Stimulated activated CD4-positive, alpha-beta T cell treated with anti-CD3 and anti-CD28 coated beads, Interleukin-1b, Interleukin-23, amount 100 ng/mL, for 1 hour (primary cell): ENCODE measurements at places on chromosomes 2 and 18.

DNA sequence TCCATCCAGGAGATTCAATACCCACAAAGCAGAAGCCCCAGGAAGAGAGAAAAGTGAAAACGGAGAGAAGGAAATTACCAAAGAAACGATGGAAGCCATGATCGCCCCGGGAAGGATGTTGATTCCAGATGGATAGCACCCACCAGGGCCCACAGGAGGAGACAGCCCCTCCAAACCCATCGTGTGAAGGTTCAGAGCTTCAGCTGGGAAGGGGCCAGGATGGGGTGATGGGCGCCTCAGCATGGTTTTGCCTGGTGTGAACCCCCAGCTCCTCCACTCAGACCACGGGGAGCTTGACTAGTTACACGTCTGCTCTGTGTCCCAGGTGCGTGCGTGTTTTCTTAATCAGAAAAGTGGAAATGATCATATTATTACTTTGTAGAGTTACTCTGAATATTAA lies 264.5 kb downstream of the EIPR1 start:
- DNase-seq = no peak

- DNase-seq = no peak
These were observed 1.9 kb upstream of the SOX11 start for GRCh38 chr2:5690286-5690685.

DNA sequence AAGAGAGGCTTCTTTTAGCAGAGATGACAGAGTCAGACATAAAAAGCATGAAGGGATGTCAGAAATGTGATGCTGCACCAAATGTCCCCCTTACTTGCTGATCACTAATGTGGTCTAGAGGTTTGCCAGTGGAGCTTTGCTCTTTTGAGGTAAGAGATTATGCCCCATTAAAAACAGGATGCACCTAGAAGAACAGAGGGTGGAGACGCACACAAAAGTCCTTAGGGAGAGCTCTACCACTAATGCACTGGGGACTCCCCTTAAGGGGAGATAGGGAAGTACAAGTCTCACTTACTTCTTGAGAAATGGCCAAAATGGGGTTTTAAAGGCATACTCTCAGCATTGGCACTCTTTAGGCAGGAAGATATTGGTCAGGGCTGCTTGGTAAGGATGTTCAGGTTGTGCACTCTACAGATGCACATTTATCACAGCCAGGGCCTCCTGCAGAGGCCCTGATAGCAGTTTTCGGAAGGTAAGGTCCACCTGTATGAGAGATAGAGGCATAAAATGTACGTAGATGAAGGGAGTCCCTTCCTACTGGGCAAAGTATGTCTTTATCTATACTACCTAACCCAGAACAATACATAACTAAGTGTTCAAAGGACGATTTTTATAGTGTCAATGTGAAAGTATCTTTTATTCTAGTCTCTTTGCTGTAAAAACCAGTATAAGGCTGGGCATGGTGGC lies 17.0 kb upstream of the SCYGR1 start:
- DNase-seq = no peak

GRCh38 chr2:174326161-174327020 lies 8.4 kb upstream of the SP9 start:
- DNase-seq = no peak

DNA sequence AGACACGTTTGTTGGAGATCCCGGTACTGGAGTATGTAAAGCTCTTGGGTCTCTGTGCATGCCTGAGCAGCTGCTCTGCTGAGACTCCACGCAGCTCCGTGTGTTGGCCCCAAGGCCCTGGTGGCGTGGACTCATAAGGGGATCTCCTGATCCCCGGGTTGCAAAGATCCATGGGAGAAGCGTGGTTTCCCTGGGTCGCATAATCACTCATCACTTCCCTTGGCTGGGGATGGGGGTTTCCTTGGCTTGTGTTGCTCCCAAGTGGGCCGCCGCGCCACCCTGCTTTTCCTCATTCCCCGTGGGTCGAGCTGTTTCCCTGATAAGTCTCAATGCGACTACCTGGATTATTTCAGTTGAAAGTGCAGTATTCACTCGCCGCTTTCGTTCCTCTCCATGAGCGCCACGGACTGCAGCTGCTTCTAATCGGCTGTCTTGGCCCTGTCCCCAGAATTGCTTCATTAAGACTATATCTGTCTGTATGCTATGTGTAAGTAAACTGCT lies 76.0 kb downstream of the EPC2 start:
- no peak for DNase-seq

DNA sequence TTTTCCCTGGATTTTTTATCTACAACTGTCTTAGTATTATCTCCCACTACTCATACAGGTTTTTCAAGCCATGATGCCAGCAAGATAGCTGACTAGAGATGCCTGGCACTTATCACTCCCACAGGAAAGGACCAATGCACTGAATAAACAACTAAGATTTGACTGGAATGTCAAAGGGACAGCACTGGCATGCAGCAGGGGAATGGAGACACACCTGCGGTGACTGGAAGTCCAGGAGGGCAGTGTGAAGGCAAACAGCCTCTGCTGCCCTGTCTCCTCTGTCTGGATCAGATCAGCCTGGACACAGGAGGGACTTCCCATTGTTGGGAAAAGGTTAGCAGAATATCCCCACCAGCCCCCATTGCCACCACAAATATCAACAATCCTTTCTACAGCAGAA lies 85.1 kb downstream of the TMEM237 start:
- no peak for DNase-seq

GRCh38 chr2:121532347-121532766 lies 1.7 kb downstream of the RNU4ATAC start:
- DNase-seq = no peak

DNA sequence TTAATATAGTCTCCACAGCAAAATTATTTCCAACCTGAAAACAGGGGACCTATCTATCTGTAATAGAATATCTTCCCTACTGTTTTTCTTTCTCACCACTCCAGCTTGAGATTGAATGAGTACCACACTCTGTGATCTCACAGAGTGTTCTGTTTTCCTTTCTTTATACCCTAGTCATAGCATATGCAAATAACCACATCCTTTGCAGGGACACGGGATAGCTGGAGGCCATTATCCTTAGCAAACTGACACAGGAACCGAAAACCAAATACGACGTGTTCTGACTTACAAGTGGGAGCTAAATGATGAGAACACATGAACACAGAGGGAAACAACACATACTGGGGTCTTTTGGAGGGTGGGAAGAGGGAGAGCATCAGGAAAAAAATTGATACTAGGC lies 224.7 kb downstream of the SLC8A1 start:
- DNase-seq = no peak

GRCh38 chr2:240589375-240589774 lies 2.8 kb downstream of the CAPN10 start:
- DNase-seq = no peak

- DNase-seq = no peak
These were observed 113.6 kb downstream of the PDCL3 start for GRCh38 chr2:100676346-100676745.

DNA sequence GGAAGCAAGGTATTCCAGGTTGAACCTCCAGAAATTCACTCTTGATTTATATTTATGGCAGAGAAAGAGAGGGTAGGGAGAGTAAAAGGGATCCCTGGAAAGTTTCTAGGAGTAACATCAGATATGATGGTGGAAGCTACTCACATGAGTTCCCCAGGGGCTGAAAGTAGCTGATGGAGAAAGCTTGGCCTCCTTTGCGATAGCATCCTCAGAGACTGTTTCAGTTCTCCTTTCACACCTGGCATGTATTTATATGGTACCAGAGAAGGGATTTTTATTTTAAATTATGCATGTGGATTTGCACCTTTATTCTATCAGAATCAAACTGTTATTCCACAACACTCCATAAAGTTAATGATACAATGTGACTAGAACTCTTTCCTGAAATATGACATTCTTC lies 126.3 kb upstream of the OSR1 start:
- DNase-seq = no peak

DNA sequence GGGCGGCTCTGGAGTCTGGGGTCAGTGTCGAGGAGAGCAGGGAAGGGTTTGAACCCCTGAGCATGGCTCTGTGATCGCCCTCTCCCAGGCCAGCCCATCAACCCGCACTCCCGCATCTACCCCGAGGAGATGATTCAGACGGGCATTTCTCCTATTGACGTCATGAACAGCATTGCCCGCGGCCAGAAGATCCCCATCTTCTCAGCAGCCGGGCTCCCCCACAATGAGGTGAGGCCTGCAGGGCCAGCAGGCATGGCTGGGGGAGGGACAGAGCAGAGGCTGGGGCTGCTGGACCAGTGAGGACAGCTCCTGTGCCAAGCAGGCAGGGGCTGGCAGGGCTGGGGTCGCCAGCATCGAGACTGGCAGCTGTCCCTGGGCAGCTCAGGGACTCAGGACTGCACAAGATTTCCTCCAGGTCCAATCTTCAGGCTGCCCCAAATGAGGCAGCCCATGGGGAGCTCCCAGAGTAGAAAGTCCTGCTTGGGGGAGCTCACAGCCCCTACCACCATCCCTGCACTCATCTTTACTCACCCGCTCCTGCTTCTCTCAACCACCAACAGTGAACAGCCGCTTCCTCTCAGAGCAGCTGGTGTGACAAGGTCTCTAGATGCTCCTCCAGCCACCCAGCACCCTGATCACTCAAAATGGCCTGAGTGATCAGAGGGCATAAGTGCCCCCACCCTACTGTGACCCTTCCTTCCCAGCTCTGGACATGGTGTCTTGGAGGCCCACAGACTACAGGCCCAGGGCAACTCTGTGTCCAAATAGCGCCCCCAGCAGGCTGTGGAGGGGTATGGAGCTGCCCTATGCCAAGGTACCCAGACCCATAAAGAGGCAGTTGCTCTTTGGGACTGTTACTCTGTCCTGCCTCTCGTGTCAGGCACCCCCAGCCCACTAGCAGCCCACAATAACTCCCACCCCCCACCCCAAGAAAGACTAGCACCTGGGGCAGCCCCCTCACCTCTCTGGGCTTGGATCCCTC lies 18.3 kb upstream of the ANKRD53 start:
- DNase-seq = no peak

DNA sequence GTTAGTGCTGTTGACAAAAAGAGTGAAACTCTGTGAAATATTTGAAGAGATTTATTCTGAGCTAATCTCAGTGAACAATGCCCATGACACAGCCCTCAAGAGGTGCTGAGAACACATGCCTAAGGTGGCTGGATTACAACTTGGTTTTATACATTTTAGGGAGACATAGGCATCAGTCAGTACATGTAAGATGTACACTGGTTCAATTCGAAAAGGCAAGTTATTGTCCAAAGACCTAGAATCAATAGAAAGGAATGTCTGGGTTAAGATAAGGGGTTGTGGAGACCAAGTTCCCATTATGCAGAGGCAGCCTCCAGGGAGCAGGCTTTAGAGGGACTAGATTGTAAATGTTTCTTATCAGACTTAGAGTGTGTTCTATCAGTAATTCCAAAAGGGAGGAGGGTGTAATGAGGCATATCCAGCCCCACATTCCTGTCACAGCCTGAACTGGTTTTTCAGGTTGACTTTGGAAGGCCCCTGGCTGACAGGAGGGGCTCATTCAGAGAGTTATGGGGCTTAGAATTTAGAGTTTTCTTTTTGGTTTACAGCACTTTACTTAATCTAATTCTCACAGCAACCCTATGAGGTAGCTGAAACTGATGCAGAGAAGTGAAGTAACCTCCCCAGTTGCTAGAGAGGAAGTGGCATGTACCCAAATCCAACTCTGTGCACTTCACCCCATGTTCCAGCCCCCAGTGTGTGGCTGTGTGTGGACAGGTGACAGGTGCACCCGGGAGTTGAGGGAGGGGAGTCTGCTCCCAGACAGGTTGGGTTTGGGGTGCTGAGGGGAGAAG lies 28.3 kb upstream of the ASAP2 start:
- no peak for DNase-seq

DNA sequence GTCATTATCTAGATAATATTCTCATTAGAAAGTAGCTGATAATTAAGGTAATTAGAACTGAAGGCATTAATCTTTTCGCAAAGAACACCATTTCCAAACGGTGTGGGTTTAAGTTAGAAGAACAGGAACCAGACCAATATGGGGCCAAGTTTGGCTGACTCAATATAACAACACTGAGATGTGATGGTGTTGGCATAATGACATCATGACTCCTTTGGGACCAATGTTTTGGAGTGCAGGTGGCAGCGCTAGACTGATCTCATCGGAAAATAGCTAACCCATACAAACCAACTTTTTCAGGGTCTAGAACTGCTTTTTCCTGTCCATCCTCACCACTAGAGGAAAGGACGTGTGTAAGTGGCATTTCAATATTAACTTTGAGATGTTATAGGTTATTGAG lies 1171.7 kb upstream of the ZEB2 start:
- no peak for DNase-seq

- DNase-seq = no peak
These were observed 538.8 kb upstream of the SLC39A10 start for GRCh38 chr2:195118276-195118675.

DNA sequence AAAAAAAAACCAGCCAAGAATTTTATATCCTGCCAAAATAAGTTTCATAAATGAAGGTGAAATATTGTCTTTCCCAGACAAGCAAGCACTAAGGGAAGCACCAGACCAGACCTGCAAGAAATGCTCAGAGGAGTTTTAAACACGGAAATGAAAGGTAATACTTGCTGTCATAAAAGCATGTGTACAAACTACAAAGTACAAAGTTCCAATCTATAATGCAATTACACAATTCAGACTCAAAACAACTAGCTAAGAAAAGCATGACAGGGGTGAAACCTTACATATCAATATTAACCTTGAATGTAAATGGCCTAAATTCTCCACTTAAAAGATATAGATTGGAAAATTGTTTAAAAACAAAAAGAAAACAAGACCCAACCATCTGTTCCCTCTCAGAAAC lies 45.0 kb upstream of the ASXL3 start:
- no peak for DNase-seq

GRCh38 chr2:228245601-228246000 lies 64.1 kb upstream of the SPHKAP start:
- DNase-seq = no peak

DNA sequence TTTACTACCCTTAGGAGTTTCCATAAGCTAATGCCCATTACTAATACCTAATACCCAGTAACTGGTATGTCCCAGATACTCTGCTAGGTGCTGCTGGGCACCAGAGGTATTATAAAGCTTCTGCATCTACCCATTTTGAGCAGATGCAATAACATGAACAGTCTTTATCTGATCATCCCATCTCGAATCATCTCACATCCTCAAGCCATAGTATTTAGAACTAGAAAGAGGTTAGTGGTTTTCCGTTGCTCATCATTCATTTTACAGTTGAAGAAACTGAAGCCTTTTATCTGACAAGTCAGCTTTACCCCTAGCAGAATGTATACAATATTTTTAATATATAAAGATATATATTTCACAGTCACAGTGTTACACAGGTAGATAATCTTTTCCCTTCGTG lies 99.1 kb upstream of the TCF4 start:
- DNase-seq = no peak

DNA sequence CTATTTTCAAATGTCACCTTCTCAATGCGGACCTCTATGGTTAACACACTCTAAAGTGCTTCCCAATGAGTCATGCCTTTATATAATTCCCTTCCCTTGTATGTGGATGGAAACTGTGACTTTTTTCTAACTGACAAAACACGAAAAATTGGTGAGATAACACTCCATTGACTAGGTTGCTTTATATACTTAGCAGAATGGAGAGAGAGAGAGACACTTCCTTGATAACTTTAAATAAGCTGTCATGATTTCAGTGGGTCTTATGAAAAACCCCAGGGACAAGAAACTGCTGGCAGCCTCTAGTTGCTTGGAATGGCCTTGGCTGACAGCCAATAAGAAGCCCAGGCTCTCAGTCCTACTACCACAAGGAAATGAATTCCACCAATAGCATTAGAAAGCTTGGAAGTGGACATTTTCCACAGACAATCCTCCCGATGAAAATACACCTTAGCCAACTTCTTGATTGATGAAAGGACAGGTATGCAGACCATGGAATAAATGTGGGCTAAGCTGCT lies 322.2 kb downstream of the ZNF804A start:
- DNase-seq = no peak

GRCh38 chr2:30046979-30047378 lies 99.8 kb upstream of the YPEL5 start:
- no peak for DNase-seq

GRCh38 chr2:64139956-64140355 lies 4.3 kb downstream of the PELI1 start:
- DNase-seq = no peak
